ENCODE measurements at places on chromosomes 2 and 18.
A peak's percentile ranks its signal among the peaks of the same experiment; 100 is the strongest.

DNA sequence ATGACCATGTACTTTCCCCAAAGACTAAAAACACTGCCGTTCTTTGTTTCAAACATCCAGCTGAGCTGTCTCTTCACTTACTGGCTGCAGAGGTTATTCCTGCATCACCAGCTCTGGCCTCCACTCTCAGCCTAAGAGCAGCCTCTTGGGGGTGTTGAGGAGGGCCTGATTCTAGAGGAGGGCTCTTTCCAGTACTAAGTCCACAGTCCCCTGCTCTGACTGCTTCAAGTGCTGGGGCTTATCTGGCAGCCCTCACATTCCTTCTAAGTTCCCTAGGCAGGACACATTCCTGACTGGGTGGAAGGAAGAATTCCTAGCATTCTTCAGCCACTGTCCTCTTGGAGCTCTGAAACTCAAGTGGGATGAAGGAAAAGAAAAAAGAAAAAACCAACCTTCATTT lies 32.9 kb upstream of the EHBP1 start:
- no peak for DNase-seq

GRCh38 chr2:236343400-236344161 lies 79.4 kb upstream of the ASB18 start:
- DNase-seq, result peak; percentile 47

DNA sequence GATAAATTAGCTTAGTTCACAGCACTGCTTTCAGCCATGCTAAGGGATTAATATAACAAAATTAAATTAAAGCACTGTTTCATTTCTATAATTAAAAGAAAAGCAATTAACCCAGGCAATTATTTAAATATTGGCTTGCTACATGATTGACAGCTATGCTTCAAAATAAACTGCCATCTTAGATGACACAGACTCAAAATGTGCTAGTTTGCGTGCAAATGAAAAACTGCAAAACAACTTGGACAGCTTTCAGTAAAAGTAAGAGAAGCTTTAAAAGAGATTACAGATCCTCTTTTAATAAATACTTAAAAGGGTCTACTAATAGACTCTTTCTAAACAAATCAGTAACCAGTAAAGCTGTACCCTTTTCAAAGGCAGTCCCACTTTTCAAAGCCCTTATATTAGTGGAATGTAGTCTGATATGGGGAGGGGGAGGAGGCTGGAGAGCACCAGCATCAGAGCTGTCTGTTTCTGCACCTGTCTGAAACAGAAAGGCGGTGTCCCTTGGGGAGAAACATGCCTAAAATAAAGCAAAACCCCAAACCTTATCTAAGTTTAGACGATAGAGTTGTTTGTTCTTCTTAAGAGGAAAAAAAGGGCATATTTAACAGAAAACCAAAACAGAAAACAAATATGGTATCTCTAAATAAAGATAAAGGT lies 20.8 kb downstream of the EIF2AK3 start:
- DNase-seq, result no peak

DNA sequence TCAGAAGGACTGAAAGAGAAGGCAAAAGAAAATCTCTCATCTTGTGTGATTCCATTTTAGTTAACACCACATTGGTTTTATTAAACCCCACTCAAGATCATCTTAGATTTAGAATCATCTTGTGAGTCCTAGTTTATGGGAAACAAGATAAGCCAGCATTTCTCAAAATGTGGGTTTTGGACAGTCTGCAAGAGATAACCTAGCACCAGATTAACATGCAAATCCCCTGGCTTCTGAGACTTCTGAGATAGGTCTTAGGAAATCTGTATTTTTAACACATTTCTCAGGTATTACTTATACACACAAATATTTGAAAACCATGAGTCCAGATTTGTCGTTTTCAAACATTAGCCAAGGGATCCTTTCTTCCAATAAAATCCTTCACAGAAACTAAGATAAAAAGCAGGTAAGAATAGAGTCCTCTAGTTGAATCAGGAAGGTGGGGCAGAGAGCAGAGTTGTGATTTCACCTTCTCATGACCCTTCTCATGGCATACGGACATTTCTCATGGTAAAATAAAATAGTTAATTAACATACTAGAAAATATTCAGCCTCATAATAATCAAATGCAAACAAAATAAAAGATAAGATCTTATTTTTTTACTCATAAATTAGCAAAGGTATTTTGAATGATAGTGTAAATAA lies 287.2 kb upstream of the FN1 start:
- no peak for DNase-seq

DNA sequence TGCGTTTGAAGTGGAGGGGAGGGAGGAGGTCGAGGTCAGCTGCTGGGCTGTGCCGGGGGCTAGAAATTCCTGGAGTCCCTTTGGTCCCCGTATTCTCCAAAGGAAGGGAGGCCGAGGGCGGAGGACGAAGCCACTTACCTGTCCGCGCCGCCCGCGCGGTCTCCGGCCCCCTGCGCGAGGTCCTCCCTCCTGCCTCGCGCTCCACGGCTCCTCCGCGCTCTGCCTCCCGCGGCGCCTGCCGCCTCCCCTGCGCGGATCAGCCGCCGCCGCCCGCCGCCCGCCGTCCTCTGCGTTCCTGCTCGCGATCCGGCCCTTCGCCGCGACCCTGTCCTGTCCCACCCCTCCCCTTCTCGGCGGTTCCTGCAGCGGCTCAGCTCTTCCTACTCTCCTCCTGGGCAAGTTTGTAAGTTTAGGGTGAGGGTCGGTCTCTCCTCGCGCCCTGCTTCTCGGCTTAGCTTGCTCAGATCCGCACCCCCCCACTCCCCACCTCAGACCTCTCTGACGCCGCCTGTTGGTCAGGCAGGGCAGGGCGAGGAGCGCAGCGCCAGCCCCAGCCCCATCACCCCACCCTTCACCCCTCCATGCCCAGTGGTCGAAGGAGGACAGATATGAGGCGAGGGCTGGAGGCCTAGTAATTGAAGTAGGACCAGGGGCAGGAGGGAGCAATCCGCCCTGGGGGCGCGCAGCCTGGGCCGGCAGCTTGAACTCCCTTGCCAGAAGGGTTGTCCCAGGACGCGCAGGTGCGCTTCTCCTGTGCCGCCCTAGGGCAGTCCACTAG lies 9.7 kb upstream of the SKOR2 start:
- peak; percentile 57 for DNase-seq

DNA sequence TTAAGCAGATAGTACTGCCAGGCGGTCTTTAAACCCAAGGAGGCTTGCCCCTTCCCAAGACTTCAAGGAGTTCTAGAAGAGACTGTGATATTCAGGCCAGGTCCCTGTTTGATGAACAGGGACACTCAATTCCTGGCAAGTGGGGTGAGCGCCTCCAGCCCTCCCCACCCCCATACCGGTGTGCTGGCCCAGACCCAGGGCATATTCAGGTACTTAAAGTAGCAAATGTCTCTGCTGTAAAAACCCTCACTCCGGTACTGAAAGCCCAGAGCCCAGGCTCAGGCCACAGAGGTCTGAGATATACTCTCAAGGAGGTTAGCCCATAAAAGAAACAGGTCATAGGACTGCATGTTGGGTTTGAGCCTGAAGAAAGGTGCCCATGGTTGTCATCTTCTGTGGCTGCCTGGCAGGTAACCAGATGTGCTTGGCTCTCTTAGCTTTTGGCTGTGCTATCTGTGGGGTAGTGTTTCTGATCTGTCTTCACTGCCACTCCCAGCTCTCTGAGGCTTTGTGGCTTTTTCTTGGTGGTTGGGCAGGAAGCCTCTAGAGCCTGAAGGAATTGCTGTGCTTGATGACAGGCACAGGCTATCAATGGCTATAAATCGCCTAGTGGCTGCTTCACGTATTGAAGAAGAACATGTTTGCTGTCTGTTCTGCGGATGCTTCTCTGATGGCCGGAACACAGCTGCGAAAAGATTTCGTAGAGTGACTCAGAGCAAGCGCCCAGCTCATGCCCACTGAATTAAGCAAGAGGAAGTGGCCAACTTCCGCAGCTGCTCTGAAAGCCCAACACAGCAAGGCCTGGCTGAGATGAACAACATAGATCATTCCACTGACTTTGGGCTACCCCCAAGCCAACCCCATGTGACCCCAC lies 63.3 kb upstream of the ALPP start:
- no peak for DNase-seq

- DNase-seq, result no peak
Measured at GRCh38 chr2:2024751-2025481, 280.6 kb upstream of the PXDN start.

DNA sequence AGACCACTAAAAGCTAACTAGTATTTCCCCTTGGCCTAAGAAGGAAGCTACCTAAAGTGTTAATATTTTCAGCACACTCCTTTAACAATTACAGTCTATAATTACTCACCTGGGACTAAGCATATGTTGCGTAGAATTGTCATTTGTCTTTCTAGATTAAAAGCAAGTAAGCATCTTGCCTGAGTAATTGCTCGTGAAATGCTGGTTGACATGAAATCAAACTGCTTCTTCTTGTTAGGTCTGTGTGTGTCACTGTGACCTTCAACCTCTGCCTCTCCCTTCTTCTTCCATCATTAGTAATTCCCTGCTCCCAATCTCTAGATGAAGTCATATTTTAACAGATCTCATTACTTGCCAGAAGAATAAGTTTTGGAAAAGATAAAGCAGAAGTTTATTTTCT lies 212.2 kb downstream of the XIRP2 start:
- DNase-seq, result no peak

DNA sequence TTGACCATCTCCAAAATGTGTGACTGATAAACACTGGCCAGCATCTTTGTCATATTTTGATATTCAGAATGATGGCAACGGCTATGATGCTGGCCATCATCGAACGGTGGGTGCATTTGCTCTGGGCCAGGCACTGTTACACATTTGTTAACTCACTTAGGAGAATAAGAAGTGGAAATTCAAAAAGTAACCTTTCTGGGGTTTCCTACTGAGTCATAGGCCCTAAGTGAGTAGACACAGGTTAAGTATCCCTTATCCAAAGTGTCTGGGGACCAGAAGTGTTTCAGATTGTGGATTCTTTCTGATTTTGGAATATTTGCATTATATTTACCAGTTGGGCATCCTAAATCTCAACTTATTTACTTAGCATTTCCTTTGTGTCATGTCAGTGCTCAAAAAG lies 64.7 kb upstream of the TMEM87B start:
- no peak for DNase-seq
